ENCODE measurements at places on chromosomes 2 and 18.

DNA sequence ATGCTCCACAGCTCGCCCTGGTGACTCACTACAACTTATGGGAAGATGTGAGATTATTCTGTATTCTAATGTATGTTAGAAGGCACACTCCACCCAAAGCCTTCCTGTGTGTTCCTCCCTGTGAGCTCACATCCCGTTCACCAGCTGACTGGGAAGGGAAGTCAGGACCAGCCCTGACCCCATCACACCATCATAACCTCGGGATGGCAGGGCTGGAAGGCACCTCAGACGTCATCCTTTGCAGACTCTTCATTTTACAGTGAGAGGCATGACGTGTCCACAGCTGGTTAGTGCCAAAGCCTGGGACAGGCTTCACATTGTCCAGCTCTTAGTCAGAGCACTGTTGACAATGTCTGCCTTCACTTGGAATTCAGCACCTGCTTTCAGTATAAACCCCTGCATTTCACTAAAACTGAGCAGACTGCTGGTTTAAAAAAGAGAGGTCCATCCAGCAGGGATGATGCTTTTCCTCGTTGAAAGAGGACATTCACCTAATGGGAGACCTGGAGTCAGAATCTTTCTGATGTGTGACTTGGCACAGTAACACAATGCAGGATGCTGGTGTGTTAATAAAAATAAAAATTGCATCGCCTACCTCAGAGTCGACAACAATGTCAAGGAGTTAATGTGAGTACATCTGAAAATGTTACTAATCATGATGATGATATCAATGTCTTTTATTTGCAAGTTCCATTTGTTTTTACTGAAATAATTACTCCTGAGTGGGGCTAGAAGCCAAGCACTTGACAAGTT, 418.0 kb upstream of the TNP1 start:
- no peak for DNase-seq

- DNase-seq: no peak
Observed at GRCh38 chr2:45932278-45932975, 281.0 kb downstream of the PRKCE start.

- DNase-seq: no peak
Observed at GRCh38 chr2:136030406-136030805, 45.0 kb upstream of the DARS1 start.

- DNase-seq: no peak
Observed at GRCh38 chr18:11689669-11690565, 853 bp downstream of the GNAL start.

DNA sequence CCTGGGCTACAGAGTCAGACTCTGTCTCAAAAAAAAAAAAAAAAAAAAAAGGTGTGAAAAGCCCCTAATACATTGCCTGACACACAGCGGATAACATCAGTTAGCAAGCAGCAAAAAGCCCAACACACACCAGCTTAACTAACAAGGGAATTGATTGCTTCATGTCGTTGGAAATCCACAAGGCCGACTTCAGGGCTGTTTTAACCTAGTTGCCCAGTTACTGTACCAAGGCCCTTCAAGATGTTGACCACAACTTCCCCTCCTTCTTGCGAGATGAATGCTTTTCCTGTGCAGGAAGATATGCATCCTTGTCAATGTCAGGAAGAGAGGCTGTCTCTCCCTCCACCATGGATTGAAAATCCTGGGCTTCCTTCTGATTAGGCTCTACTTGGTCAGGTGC, 202.9 kb downstream of the MIB1 start:
- no peak for DNase-seq

- DNase-seq: no peak
Observed at GRCh38 chr2:150339951-150340350, 147.5 kb downstream of the RND3 start.

DNA sequence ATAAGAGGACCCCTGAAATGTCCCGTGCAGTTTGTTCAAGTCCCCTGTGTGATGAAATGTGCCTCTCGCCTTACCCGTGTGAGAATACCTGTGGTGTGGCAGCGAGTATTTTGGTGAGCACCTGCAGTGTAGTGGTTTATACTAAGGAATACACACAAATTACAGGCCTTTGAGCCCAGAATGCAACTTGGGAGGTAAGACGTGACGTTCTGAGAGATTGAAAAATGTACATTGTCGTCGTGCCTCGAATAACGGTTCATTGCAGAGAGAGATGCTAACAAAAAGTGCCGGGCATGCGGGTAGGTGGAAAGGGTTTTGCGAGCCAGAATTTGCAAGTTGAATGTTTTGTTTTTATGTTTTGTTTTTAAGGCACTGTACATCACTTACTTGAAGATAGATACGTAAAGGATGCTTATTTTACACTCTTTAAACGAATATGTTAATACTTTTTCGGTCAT, 867 bp downstream of the RBBP8 start:
- no peak for DNase-seq

- DNase-seq: no peak
Observed at GRCh38 chr2:181949047-181949446, 36.6 kb upstream of the PPP1R1C start.

- no peak for DNase-seq
Observed at GRCh38 chr2:111169268-111169667, 48.6 kb downstream of the BCL2L11 start.

- DNase-seq: no peak
Observed at GRCh38 chr2:66888246-66888645, 453.3 kb downstream of the MEIS1 start.

All from stimulated activated CD8-positive, alpha-beta memory T cell treated with anti-CD3 and anti-CD28 coated beads, Interleukin-2, amount 100 ng/mL, for 48 hours (primary cell).